ENCODE measurements at places on chromosomes 5 and 9.

GRCh38 chr5:178115136-178115813 lies 1.9 kb downstream of the N4BP3 start:
- no peak for DNase-seq

- DNase-seq, result no peak
Measured at GRCh38 chr9:81363916-81364480, 325.3 kb downstream of the TLE1 start.

GRCh38 chr9:132716007-132716406 lies 45.7 kb downstream of the GTF3C4 start:
- no peak for DNase-seq

- DNase-seq, result no peak
Measured at GRCh38 chr5:33936381-33937016, at the start of gene RXFP3. Gene RXFP3, plus strand, starts transcription at chr5:33936386. Its CDS starts 355 bp downstream, at chr5:33936741.

DNA sequence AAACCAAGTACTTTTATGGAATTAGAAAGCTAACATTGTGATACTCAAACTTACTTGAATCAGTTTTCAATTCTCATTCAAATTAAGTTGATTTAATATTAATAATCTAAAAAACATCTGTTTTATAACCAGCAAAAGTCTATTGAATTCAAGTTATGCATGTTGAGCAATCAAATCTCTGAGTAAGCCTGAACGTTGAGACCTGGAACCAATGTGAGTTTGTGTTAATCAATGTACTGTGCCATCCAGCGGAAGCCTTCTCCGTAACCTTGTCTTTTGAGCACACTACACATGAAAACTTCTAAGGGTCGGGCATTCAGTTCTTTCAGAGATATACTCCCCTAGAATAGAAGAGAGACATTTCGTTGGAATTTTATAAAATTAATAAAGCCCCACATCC lies 25.9 kb downstream of the SAR1B start:
- no peak for DNase-seq

- no peak for DNase-seq
Measured at GRCh38 chr9:76271755-76272154, 122.5 kb downstream of the RFK start.

DNA sequence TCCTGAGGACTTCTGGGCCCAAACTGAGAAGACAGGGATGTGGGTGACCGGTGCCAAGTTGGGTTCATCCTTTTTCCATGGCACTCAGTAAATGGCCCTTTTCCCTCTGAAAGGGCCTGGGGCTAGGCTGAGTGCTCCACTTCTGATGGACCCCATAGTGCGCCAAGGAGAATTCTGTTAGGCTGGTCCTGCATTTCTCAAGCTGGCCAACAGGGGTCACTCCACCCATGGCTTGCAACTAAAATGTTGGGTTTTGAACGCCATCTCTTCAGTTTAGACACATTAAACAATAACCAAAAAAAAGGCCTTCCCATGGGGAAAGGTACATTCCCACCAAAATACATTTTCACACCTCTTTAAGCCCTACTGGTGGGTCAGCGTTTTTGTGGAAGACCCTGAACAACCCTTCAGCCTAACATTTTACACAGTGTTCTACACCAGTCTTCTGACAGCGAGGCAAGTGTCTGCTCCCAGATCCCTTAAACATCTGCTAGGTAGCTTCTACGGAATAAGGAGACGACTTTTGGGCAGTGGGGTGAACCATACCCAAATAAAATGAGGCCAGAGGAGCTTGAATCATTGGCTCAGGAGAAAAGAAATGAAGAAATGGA lies 27.3 kb downstream of the CNTFR start:
- DNase-seq, result no peak

DNA sequence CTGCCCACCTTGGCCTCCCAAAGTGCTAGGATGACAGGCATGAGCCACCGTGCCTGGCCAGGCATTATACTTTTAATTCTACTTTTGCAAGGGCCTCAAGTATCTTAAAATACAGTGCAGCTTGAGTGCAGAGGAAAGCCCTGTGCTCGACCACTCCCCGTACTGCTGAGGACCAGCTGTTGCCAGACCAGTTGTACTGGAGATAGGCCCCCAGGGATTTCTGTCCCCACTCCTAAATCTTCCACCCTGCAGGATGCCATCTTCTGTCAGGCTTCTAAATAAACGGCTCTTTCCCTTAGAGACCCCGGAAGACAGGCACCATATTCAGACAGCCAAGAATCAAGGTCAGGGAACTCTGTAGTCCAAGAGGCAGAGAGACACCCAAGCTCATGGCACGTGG lies 16.6 kb upstream of the PSMD5 start:
- DNase-seq, result no peak

DNA sequence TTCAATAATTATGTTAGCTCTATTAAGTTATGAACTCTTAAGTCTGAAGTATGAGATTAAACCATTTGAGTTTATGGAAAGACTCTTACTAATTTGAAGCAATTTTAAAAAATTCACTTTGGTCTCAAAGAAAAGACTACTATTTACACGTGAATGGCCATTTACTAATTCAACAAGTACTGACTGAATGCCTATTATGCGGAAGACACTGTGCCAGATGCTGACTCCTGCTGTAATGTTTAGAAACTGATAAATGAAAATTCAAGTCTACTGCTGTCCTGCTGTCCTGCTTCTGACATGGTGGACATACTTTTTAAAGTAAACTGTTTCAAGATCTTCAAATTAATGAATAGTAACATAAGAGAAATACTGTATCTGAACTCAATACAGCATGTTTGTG lies 116.2 kb downstream of the MPDZ start:
- no peak for DNase-seq

DNA sequence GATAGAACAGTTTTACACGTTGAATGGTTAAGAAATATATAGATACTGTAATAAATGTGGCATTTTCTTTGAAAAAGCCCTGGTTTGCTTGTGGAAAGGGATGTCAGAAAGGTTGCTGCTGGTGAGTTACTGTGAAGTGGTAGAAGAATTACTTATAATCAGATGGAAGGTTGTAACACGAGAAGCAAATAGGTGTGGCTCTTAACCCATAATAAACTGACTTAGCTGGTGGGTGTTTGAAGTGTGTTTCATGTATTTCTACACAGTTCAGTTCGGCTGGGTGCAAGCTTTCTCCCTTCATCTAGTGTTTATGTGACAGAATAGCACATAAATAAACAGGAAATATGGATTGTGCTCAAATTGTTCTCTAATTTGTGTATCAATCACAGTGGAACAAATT lies 5.5 kb downstream of the CNOT6 start:
- DNase-seq, result no peak

DNA sequence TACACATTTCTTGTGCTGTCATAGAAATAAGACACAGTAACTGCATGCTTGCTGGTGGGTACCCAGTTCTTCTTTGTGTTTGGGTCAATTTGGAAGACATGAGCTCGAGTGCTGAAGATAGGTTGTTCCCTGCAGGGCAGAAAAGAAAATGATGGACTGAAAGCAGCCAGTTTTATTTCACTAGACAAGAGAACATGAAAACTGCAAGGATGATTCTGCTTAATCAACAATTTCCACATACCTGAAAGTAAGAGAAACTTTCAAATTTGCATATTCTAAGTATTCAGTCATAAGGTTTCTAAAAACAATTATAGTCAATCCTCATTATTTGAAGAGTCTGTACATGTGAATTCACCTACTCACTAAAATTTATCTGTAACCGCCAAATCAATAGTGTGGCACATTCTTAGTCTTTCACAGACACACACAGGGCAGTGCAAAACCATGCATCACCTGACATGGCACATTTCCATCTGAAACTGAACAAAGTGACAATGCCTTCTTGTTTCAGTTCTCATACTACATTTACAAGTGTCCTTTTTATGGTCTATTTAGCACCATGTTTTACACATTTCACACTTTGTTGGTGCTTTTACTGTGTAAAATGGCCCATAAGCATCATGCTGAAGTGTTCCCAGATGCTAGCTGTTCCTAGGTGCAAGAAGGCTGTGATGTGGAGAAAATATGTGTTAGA lies 56.9 kb downstream of the HOMER1 start:
- DNase-seq, result no peak

GRCh38 chr5:137492331-137492730 lies 6.8 kb downstream of the SPOCK1 start:
- no peak for DNase-seq

GRCh38 chr5:180180846-180181245 lies 28.2 kb downstream of the RASGEF1C start:
- no peak for DNase-seq

GRCh38 chr5:181111010-181111409 lies 20.0 kb downstream of the OR2V1 start:
- DNase-seq, result no peak

GRCh38 chr5:43627028-43627427 lies 24.0 kb downstream of the NNT start:
- no peak for DNase-seq

GRCh38 chr9:93116072-93116961 lies 17.7 kb downstream of the NINJ1 start:
- no peak for DNase-seq
